Activated T-cell treated with anti-CD3 and anti-CD28 coated beads for 4 hours (primary cell): ENCODE measurements at places on chromosomes 6 and 20.

GRCh38 chr20:33568378-33568777 lies 78.5 kb downstream of the CBFA2T2 start:
- DNase-seq = no peak

DNA sequence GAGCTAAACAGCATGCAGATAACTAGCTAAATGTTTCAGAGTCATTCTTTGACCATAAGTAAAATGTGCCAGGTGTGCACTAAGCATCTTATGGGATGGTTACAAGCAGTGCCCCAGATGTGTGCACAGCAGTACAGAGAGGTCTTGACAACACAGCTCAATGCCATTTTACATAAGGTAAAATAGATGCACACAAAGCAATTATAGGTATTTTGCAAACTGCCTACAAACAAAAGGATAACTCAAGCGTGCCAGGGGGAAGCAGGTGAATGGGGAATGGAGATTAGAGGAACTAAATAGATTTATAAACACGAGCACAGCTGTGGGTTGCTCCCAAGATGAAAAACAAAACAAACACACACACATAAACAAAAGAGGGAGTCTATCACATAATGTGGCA lies 64.8 kb downstream of the SLC2A10 start:
- DNase-seq = no peak

DNA sequence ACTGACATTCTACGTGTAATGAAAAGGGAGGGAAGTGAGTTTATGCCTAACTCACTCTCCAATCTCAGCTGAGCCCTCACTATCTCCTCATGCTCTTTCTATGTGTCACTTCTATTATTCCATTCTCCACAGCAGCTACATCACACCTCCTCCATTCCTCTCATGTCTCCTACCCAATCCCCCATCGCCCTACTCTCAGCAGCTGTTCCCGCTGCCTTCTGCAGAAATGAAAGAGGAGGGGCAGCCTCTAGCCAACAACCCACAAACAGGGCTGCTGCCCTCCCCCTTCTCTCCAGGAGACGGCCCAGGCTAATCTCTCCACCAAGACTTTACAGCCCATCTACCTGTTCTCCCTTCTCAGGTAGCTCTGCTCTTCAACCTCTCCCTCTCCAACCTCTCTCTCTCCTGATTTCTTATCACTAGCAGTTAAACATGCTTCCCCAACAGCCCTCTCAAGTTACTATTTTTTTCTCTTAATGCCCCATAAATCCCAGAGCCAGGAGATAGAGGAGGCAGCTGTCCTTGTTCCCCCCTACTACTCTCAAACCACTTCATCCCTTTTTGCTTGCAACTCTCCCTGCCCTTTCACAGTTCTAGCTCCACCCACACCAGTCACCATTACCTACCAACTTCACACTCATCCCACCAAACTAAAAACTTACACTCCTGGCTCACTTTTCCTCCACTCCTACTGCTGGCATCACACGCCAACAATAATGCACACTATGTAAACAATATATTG lies 136.5 kb downstream of the BTBD9 start:
- DNase-seq = no peak

GRCh38 chr6:71888756-71889340 lies 2.5 kb downstream of the RIMS1 start:
- DNase-seq = no peak

DNA sequence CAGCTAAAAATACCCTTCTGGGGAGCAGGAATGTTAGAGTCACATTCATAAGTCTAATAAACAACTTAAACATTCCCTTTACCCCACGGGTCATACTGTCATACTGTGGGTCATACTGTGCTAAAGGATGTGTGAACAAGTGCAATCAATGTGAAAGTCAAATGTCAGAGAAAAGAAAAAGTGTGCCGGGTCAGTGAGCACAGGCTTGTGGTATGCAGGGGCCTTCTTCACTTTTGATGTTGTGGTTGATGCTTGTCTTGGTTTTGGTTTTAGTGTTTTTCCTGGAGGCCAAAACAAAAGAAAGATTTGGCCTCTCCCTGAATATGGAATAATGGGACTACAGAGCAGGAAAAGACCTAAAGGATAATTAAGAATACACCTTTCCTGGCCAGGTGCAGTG lies 267.9 kb upstream of the PLN start:
- no peak for DNase-seq

DNA sequence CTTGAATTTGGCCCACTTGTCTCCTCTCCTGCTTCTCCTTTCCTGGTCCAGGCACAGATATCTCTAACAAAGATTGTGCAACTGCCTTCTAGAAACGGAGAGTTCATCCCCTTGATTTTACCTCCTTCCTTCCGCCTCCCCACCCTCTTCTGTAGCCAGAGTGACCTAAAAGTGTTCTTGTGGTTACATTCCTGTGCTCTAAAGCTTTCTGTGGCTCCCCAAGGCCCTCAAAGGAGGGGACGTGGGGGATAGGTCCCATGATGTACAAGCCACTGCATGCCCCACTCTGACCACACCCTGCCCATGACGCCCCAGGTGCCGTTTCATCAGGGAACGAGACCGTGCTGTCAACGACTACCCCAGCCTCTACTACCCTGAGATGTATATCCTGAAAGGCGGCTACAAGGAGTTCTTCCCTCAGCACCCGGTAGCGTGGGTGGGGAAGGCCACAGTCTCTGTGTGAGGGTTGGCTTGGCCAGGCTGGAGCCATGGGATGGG lies 8.2 kb downstream of the CDC25B start:
- no peak for DNase-seq

GRCh38 chr6:13250703-13251102 lies 77.6 kb downstream of the TBC1D7 start:
- no peak for DNase-seq

GRCh38 chr6:54998576-54998975 lies 152.0 kb downstream of the FAM83B start:
- DNase-seq = no peak

DNA sequence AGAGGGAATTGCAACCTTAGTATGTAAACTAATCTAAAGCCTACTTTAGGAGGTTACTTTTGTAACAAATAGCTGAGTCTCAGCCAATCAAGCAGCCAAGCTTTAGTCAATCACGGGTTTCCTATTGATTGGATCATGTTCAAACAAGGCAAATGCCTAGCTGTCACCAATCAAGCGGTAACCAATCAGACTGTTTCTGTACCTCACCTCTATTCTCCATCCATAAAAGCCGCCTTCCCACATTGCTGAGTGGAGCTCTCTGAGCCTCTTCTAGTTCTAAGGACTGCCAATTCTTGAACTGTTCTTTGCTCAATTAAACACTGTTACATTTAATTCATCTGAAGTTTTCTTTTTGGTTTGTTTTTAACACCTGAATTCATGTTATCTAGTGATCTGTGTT lies 148.4 kb upstream of the BMP5 start:
- no peak for DNase-seq

GRCh38 chr20:9428292-9428607 lies 86.1 kb upstream of the LAMP5 start:
- no peak for DNase-seq

DNA sequence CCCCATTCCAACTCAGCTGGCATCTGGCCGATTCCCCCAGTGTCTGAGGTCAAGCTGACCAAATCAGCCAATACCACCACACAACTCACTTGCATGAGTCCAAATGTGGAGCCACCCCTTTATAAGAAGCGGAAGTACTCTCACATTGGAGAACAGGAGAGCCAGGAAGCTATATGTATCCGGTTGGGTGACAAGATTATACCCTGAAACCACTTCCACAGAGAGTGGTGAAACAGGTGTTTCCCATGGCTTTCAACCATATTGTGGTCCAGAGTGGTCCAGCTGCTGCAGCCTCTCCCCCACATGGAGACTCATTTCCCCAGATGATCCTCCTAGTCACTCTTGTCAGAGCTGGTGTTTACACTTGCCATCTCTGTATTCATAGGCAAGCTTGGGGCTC lies 24.0 kb upstream of the SERINC1 start:
- DNase-seq = no peak

DNA sequence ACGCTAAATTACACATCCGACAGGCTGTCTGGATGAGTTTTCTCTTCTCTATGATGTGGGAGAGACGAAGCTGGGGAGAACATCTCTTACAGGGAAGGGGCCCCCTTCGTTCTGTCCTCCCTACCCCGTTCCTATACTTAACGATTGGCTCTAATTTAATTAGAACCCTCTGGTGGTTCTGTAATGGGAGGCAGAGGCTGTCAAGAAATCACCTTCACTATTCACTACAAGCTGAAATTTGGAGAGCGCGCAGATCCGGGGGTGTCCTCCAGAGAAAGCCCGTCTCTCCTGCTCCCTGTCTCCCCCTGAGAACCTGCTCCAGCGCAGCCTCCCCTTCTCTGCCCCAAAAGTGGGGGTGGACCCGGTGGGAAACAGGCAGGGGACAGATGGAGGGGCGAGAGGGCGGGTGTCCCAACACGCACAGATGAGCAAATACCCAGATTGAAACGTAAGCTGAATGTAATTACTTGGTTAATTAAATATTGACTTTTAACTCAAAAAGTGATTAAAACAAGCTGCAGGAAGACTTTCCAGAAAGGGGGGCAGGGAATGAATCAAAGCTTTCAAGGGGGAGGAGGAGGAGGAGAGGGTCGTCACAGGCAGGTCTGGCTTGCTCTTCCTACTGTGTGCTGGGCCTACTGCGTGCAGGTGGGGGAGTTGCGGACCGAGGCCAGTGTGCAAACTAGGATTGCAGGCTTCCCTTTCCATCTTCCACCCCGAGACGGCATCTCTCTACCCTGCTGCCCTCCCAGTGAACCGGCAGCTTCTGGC lies 1.3 kb downstream of the SULF2 start:
- no peak for DNase-seq

DNA sequence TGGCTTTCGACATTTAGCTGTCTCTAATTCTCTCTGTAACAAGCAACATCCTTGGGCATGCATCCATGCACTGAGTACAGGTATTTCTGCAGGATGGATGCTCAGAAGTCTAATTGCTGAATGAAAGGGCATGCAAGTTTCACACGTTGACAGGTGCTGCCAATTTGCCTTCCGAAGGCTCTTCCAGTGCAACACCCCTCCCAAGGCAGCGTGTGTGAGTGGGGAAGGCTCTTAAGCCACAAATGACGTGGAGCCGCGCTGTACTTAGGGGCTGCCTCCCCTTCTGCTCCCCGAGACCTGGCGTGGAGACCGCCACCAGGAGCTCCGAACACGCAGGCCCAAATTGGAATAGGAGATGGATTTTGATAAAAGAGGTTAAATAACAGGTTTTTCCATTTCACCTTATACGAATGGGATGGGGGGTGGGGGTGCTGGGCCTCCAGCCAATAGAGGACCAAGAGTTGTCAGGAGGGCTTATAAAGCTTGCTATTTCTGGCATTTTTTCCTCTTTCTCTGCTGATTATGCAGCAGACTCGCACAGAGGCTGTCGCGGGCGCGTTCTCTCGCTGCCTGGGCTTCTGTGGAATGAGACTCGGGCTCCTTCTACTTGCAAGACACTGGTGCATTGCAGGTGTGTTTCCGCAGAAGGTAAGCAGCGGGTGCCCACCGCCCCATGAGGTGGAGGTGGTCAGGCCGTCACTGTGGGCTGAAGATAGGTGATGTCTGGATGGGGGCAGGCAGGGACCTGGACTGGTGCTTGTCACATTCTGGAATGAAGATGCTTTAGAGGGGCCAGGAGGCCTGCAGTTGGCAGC lies 30.9 kb downstream of the TOX2 start:
- no peak for DNase-seq

DNA sequence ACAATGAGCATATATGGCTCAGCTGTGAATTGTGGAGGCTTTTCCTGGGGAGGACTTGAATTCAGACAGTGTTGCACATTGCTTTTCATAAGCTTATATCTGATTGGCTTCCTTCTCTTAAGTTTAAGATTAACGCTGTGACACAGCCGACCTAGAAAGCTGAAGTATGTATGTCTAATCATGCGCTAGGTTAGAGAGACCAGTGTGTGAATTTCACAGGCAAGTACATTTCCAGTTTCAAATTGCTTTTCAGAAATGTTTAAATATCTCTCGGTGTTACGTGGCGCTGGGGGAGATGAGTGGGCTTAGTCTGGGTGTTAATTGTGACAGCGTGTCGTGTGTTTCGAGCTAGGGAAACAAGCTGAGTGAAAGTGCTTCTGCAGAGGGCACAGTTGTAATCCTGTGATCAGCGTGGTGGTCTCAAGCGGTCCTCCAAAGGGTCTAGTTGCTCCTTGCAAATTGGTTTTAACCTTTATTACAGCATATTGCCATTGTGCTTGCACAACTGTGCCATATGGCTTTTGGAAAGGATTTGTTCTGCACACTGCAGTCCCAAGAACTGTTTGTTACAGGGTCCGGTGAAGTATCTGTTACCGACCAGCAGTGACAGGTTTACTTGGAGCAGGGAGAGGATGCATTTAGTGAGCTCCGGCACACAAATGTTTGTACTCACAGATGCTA lies 166.6 kb downstream of the SASH1 start:
- DNase-seq = no peak

GRCh38 chr6:27250277-27251111 lies 3.0 kb downstream of the PRSS16 start:
- no peak for DNase-seq

DNA sequence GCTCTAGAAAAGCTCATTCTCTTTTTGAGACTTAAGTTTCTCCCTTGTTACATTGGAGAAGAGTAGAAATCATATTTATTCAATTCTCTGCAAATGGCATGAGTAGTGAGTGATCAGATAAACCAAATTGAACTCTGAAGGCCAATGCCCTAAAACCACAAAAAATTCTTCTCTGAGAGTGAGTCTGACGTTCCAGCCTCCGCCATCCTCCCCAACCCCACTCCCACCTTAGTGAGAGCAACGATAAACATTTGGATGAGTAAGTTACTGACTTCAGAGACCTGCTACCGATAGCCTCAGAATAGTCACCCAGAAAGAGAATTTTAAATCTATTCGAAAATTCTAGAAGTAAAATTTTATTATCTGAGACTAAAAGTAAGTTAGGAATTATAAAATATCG lies 94.6 kb downstream of the TFAP2A start:
- no peak for DNase-seq

- DNase-seq = no peak
Measured at GRCh38 chr20:38217791-38218565, 42.6 kb downstream of the KIAA1755 start.

DNA sequence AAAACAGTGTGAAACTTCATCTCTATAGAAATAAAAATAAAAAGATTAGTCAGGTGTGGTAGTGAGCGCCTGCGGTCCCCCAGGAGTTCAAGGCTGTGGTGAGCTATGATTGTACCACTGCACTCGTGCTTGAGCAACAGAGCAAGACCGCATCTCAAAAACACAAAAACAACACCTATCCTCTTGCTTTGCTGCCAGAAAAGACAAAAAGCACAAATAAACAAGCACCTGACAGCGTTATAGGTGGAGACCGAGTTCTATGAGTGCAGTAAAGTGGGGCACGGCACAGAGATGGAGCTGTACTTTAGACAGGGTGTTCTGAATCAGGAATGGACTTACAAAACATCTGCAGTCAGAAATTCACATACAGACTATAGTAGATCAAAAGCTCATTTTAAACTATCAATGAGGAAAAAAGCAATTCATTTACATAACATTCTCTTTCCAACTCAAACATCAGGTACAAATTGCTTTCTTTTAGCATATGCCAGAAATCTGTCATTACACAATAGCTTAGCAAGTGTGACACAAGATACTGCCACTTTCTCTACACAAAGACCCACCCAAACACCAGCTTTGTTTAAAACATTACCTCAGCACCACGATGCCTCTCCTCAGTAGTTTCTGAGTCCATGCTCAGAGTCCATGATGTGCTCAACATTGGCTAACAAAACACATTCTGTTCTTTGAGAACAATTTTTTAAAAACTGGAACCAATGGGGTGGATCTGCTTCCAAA lies 10.1 kb downstream of the EZR start:
- no peak for DNase-seq

- DNase-seq = no peak
Measured at GRCh38 chr6:36180126-36180525, 16.4 kb upstream of the BRPF3 start.
